ENCODE measurements at places on chromosomes 7 and 10.

DNA sequence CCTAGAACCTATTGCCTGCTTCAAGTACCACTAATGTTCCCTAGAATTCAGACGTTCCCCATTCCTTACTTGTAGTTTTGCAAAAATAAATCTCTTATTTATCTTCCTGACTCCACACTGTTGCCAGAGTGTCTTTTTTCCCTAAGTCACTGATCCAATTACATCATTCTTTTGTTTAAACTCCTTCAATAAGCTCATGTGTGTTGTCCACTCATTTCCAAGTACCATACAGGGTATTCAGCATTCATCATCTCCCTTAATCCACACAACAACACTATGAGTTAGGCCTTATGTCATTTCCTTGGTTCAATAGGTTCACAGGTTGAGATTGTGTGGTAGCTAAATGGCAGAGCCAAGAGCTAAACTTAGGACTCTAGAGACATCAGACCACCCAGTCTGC lies 119.9 kb upstream of the RHOBTB1 start:
- DNase-seq, result no peak

GRCh38 chr10:133466683-133467275 lies 13.0 kb downstream of the SCART1 start:
- DNase-seq, result no peak

DNA sequence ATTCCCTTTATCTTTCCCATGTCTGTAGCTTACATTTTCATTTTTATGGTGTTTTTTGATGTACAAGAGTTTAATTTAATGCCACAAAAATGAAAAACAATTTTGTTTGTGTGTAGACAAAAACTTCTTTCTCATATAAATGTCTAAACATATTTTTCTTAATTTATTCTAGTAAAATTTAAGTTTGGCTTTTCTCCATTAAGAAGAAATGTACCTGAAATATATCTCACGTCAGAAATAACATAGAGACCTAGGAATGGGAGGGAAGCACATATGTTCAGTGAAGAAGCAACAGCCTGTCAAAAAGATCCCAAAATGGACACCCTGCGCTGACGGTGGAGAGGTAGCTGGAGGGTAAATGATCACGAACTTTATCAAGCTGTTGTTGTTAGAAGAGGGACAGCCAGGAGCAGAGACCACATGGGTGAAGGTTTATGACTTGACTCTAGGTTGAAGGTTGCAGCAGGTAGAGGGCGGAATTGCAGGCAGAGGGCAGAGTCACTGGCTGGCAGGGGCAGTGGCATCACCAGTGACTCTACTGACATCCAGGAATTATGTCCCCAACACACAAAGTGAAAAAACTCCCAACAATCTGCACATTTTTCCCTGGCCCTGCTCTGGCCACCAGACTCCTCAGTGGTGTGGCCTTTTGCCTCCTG lies 225.9 kb upstream of the PRSS58 start:
- DNase-seq, result no peak

DNA sequence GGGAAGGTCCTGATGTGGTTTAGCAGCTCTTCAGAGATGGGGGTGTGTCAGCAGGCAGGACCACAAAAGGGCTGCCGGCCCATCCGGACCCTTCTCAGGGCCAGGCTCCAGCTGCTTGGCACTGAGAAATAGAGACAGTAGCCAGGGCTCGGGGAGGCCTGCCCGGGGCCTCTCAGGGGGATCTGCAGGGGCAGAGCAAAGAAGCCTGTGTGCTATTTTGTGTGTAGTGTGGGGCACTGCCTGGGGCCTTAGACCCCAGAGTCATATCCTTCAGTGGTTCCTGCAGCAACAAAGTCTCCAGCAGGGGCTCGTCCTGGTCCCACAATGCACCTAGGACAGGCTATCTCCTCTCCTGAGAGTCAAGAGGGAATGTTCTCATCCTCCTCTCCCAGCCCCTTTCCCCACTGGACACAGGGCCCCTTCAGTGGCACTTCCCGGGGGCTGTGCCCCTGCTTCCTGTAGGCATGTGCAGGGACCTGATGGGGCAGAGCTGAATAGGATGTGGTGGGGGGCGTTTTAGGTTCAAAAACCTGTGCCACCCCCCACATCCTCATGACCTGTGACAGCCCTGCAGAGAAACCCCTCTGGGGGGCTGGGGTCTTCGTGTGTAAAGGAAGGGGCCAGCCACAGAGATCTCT lies 159.5 kb upstream of the RHEB start:
- DNase-seq, result no peak

- no peak for DNase-seq
These were observed 186.8 kb downstream of the CTTNBP2 start for GRCh38 chr7:117686311-117686935.
